ENCODE measurements at places on chromosomes 13 and 19.

- DNase-seq, result no peak
Measured at GRCh38 chr13:111327730-111328573, 7.5 kb downstream of the TEX29 start.

GRCh38 chr13:78960881-78961280 lies 301.9 kb upstream of the OBI1 start:
- no peak for DNase-seq

DNA sequence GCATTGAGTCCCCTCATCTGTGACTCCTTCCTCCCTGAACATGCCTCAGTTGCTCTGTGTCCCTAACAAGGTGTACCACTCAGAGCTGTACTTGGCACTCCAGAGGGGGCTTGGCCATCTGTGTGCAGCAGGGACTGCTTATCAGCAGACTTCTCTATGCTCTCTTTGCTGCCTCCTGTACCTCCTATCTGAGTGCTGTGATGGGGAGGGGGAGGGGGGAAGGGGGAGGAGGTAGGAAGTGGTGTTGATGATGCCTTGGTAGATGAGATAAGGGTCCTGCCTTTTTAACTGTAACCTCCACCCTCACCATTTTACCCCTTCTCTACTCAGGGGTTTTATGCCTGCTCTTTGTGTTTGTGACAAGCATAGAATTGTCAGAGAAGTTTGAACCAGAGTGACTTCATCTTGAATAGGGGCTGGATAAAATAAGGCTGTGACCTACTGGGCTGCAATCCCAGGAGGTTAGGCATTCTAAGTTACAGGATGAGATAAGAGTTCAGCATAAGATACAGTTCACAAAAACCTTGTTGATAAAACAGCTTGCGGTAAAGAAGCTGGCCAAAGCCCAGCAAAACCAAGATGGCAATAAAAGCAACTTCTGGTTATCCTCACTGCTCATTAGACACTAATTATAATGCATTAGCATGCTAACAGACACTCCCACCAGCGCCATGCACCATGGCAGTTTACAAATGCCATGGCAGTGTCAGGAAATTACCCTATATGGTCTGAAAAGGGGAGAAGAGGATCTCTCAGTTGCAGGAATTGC lies 13.2 kb downstream of the PCDH8 start:
- no peak for DNase-seq

DNA sequence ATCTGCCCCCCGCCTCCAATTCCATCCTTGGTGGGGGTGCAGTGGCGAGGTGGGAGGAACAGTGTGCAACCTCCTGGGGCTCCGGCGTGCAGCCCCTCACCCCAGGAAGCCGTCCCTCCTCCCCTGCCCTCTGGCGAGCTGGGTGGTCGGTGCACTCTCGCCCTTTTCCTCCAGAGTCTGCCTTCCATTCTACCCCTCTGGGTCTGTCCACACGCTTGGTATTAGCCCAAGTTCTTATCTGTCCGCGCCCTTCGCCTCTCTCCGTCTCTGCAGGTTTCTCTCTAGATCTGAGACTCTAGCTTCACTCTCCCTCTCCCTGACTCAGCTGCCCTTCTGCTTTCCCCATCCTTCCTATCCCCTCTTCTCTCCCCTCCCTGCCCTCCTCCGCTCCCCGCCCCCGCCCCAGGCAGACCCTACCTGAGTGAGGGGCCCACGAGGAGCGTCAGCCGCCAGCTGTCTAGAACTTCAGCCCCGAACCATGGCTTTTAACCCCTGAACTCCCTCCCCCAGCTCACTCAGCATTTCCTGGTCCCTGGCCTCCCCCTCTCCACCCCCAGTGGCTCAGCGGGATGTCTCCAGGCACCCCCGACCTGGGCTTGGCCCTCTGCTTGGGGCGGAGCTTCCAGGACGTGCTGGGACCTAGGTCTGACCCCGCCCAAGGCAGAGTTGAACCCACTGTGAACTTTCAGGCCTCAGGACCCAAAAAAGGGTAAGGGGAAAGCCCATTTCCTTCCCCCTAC lies 499 bp upstream of the KLK13 start:
- no peak for DNase-seq

- DNase-seq, result peak; percentile 62
Measured at GRCh38 chr19:31285744-31286143, 63.5 kb downstream of the TSHZ3 start.

- DNase-seq, result peak; percentile 55
Measured at GRCh38 chr13:33017323-33017929, 1.2 kb downstream of the KL start.

DNA sequence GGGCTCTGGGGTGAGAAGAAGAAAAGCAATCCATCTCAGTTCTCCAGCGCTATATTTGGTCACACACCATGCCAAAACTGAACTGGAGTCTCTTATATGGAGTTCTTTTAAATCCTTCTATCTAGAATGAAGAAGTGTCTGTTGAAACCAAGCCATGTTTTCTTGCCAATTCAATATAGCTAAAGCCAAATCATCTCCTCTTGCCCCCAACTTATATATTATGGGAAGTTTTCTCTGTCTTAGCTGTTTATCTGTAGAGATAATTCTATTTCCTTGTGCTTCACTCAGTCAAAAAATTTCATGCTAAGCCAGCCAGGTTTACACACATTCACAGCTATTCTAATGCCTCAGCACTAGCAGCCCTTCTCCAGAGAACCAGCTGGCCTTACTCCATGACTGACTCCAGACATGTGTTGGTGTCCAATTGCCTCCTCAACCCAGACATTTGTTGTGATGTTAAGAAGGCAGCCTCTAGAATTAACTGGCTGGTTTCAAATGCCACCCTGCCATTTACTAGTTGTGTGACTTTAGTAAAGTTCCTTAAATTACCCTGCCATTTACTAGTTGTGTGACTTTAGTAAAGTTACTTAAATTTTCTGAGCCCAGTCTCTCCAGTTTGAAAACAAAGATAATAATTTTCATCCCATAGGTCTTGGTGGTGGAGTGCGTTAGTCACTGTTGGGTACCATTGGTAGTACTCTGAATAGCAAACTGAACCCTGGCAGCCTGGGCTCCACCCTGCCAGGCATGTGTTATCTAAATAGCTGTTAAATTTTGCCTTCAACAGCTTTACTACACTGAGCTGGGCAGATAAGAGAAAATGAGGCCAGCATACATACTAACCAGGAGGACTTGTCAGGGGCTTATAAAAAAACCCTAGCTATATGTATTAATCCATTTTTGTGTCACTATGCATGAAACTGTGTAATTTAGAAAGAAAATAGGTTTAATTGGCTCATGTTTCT lies 525.1 kb downstream of the LMO7 start:
- DNase-seq, result no peak

GRCh38 chr19:8616861-8617260 lies 6.3 kb upstream of the ADAMTS10 start:
- no peak for DNase-seq

Data from fibroblast of lung (primary cell).